ENCODE measurements at places on chromosomes 3 and 15.
A peak's percentile ranks its signal among the peaks of the same experiment; 100 is the strongest.

GRCh38 chr15:75455424-75455981, 4.0 kb upstream of the SIN3A start:
- DNase-seq = peak; percentile 77

DNA sequence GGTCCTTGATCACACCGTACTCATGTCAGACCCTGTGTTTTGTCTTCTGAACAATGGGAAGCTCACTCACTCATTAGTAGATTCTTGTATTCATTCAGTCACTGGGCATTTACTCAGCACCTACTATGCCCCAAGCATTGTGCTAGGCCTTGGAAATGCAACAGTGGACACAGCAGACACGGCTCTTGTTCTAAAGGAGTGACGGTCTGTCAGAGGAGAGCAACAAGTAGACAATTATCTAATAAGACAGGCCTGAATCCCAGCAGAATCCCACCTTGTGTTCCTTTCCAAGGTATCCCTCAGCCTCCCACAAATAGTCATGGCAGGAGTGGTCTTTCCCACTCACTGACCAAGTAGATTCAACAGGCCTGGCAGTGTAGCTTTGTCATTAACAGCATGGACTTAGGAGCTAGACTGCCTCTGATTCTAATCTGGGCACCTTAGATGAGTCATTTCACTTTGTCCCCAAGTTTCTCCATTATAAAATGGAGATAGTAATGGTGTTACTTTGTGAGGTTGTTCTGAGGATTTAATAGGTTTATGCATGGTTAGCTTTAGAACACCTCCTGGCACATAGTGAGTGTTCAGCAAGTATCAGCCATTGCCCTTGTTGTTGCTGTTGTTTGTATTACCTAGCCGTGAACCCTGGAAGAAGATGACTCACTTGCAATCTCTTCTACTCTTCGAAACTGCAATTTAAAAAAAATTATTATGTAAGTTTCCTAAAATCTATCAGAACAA, 69.1 kb downstream of the SSUH2 start:
- no peak for DNase-seq

- no peak for DNase-seq
These were observed 12.6 kb upstream of the SPPL2A start for GRCh38 chr15:50778086-50778485.

- no peak for DNase-seq
These were observed 689.0 kb downstream of the NTRK3 start for GRCh38 chr15:87567406-87568030.

GRCh38 chr3:122475316-122475715, 39.4 kb downstream of the KPNA1 start:
- DNase-seq = peak; percentile 10
